Caco-2 (cell line): ENCODE measurements at places on chromosomes 11 and 22. TPM values are rescaled to one million over a fixed set of nuclear protein-coding genes. Genes with fewer than 3 reads are reported as not detected.
A peak's percentile ranks its signal among the peaks of the same experiment; 100 is the strongest.

The CAT gene
- total RNA-seq: 45.6 and 46.1 TPM in 2 replicates

The SLC22A24 gene
- not detected in 2 replicates for total RNA-seq

The RASSF10 gene
- total RNA-seq: 0.91 and 1.3 TPM in 2 replicates

The ROBO4 gene
- total RNA-seq: not detected in 2 replicates

The KRTAP5-9 gene
- total RNA-seq: not detected in 2 replicates

The RIC3 gene
- total RNA-seq: not detected in 2 replicates

The AMPD3 gene
- 10.5 and 13.4 TPM in 2 replicates for total RNA-seq

The OR4A16 gene
- not detected in 2 replicates for total RNA-seq

The KLHDC7B gene
- 1.1 and 2.0 TPM in 2 replicates for total RNA-seq

- DNase-seq: no peak
Observed at GRCh38 chr11:131678658-131679340, 308.4 kb downstream of the NTM start.

GRCh38 chr11:95255251-95256145, 24.5 kb upstream of the SESN3 start:
- no peak for DNase-seq

- no peak for DNase-seq
Observed at GRCh38 chr11:84146826-84147225, 860.7 kb upstream of the CCDC90B start.

DNA sequence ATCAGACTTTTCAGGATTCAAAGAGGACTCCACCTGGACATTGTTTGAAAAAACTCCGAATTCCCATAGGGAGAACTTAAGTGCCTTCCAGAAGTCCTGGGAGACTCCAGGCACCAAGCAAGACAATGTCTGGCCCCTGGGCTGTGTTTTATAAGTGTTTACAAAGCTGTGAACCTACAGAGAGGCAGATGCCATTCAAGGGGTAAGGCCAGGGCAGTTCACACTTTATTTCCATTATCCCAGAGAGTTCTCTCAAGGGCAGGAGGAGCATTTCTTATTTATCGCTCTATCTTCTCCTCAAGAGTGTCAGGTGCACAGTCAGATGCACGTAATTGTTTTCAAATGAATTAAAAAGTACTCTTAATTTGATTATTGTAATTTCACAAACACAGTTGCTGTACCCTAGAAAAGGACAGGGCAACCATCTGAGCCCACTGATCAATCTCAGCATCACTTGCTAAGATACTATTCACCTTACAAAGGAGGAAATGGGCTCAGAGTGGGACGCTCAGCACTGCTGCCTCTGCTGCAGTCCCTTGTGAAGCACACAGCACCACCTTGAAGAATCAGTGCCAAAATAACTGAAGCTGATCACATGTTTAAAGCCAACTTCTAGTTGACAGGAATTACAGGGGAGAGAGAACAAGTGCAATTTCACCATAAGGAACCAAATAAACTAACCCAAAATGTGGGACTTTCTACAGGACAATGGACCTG, 35.0 kb downstream of the RASSF10 start:
- no peak for DNase-seq

- DNase-seq: no peak
Observed at GRCh38 chr22:46961591-46962295, 199.3 kb downstream of the TBC1D22A start.

GRCh38 chr11:1070594-1071462, 3.8 kb upstream of the MUC2 start:
- DNase-seq: no peak

DNA sequence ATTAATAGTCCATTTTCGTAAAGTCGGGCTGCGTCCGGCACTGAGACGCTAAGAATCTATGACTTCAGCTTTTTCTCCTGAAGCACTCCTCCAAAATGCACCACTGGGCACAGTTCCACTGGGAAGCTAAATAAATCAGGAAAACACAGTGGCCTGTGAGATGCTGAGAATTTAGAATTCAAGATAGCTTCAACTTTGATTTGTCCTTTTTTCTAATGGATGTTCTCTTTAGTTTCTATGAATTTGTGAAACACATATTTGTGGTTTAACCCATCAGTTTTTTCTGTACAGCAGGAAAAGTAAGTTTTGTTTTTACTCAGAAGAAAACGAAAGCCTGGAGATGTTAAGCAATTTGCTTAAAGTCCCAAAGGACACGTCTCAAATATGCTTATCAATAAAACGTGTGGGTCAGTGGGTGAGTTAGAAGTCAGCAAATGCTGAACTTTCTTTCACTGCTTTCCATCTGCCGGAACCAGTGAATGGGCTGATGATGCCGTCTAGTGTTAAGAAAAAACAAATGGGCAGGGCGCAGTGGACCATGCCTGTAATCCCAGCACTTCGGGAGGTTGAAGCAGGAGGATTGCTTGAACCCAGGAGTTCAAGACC, 40.7 kb upstream of the CLMP start:
- no peak for DNase-seq

- DNase-seq: no peak
Observed at GRCh38 chr11:40397141-40397540, 1062.3 kb downstream of the LRRC4C start.

- DNase-seq: no peak
Observed at GRCh38 chr11:73229896-73230875, 12.1 kb downstream of the P2RY2 start.

DNA sequence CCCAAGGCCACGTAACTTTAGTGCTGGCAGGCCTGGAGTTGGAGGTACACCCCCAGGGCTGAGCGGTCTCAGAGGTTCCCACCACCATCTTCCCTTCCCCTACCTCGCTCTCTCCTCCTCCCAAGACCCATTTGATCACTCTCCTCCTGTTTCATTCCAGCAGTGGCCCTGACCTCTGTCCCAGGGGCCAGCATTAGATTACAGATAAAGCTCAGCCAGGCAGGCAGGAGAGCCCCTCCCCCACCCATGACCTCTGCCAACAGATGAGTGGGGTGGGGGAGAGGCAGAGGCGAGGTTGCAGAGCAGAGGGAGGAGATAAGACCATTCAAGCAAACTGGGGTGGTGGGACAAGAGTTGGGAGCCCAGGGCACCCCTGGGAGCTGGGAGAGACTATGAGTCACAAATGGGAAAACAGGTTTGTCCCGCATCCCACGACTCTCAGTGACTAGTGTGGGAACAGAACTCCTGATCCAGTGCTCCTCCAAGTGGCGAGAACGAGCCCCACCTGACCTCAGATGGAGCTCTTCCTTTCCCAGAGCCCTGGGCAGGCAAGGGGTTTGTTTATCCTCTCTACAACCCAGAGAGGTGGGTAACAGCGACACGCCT, 367.9 kb downstream of the MN1 start:
- DNase-seq: peak; percentile 58

DNA sequence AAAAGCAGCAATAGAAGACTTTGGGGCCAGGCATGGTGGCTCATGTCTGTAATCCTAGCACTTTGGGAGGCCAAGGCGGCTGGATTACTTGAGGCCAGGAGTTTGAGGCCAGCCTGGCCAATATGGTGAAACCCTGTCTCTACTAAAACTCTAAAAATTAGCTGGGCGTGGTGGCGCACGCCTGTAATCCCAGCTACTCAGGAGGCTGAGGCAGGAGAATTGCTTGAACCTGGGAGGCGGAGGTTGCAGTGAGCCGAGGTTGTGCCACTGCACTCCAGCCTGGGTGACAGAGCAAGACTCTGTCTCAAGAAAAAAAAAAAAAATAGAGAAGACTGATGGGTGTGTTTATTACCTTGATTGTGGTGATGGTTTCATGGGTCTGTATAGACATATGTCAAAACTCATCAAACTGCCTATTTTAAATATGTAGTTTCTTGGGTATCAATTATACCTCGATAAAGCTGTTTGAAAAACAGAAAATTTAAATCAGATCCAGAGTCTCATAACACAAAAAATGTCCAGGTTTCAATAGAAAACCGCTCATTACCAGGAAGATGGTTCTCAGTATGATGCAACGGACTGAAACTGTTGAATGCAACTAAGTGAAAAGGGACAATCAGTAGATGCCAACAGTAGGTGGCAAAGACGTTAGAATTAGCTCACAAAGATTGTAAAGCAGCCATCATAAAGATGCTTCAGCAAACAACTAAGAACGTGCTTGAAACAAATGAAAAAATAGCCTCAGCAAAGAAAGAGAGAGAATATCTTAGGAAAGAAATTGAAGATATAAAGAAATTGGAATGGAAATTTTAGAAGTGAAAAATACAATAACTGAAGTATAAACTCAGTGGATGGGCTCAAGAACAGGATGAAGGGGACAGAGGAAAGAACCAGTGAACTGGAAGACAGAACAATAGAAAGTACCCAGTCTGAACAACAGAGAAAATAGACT, 33.1 kb upstream of the SEPTIN5 start:
- no peak for DNase-seq

DNA sequence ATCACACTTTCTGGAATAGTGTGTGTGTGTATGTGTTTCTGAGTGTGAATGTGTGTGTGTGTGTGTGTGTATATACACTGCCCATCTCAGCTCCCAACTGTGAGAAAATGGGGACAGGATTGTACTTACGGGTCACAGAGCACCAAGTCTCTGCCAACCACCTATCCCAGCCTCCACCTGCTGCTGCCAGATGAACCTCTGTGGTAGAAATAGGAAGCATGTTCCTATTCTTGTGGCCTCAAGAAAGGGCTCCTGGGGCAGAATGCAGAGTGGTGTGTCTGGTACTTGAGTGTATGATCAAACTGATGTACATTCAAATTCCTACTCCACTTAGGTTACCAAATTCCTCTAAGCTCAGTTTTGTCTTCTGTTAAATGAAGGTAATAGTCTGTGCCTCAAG, 14.6 kb downstream of the UBASH3B start:
- DNase-seq: no peak

GRCh38 chr11:10261821-10262220, 32.2 kb downstream of the SBF2 start:
- DNase-seq: no peak

DNA sequence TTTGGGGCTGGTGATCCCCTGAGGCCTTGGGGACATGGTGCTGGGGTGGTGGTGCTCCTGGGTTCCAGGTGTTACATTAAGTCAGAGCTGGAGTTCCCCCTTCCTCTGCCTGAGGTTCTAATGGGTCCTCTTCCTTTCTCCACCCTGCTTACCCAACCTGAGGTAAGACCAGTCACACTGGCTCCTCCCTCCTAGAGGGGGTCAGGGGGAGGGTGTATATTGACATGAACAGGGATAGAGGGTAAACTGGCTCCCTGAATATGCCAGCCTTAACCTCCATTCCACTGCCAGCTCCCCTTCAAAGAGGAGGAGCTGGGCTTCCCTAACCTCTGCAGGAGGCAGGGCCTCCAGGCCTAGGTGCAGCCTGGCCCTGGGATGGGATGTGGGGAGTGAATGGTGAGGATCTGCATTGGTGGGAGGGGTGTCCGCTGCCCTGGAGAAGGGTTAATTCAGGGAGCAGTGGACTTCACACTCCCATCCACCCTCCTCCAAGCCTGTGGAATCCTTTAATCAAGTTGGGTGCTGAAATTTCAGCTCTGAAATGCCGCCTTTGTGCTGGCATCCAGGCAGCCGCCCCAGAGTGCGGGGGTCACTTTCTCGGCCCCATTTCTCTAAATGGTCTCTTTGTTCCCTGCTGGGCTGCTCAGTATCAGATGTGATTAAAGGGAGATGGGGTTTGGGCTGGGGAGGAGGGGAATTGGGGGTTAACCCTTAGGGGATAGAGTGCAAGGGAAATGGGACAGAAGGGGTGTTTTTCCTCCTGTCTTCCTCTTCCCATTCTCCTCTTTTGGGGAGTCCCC, 15.2 kb downstream of the POLR2F start:
- no peak for DNase-seq

GRCh38 chr11:8218840-8219239, 44.8 kb downstream of the LMO1 start:
- DNase-seq: peak; percentile 11

- DNase-seq: no peak
Observed at GRCh38 chr11:9708544-9708943, 44.7 kb downstream of the SWAP70 start.

DNA sequence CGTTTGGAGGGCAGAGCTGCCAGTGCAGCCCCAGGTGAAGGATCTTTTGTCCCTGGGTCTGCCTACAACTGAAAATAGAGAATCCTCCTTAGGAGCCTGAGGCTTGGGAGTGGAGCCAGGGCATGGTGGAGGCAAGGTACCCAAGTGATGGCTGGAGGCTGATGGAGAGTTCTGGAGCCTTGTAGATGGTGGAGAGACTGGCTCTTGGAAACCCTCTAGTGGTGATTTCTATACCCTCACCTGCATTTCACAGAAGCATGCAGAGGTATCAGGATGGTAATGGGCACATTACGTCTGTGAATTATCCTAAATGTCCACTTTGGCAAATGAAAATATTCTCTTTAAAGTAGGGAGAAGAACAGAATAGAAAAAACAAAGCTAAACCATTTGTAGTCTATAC, 44.4 kb downstream of the INSC start:
- DNase-seq: no peak

DNA sequence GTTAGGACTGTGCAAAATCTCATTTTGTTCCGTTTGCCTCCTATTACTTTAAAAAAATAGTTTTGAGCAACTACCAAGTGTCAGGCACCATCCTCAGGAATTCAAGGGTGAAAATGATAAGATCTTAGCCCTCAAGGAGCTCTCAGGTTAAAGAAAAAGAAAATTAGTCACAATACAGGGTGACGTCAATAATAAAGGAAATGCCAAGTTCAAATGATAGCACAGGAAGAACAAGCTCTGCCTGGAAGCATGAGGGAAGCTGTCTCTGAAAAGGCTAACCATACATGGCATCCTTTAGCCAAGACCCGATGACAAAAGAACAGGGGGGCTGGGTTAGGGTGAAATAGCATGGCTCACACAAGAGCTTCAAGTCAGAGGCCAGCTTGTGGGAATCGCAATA, 11.1 kb upstream of the MPZL2 start:
- DNase-seq: no peak

DNA sequence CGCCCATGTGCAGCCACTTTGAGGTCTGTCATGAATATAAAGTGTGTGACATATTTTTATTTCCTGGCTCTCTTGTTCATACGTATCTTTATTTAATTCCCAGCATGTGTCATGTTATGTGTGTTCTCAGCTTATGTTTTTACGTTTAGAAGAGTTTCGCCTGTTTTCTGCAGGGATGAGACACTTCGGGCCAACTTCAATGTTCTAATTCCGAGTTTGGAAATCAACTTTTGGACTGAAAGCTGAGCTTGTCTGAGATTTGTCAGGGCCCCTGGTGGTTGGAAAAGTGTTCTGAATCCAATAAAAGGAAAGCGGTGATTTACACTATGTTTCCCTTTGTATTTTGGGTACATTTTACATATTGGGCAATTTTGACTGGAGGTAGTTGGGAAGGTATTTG, 810.7 kb downstream of the TBC1D22A start:
- DNase-seq: no peak

DNA sequence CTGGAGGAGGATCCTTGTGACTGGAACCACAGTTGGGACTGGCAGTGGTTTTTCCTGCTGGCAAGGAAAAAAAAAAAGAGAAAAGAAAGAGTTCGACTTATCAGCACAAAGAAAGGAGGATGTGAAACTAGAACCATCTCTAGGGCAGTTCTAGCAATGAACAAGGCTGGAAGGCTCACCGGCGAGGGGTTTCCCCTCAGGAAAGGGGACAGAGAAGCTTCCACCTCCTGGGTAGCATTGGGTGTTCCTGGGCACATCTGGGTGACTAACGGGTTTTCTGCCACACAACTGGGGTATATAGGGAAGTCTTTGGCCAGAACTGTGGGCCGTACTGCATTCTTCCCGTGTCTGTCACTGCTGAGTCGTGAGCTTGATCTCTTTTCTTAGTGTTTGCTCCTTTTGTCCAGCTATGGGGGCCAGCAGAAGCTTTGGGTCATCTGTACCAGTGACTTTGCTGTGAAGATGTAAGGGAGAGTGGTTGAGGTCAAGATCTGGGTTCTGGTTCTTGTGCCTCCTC, 109.4 kb upstream of the OR4B1 start:
- DNase-seq: no peak
